ENCODE measurements at places on chromosomes 5 and 9.

DNA sequence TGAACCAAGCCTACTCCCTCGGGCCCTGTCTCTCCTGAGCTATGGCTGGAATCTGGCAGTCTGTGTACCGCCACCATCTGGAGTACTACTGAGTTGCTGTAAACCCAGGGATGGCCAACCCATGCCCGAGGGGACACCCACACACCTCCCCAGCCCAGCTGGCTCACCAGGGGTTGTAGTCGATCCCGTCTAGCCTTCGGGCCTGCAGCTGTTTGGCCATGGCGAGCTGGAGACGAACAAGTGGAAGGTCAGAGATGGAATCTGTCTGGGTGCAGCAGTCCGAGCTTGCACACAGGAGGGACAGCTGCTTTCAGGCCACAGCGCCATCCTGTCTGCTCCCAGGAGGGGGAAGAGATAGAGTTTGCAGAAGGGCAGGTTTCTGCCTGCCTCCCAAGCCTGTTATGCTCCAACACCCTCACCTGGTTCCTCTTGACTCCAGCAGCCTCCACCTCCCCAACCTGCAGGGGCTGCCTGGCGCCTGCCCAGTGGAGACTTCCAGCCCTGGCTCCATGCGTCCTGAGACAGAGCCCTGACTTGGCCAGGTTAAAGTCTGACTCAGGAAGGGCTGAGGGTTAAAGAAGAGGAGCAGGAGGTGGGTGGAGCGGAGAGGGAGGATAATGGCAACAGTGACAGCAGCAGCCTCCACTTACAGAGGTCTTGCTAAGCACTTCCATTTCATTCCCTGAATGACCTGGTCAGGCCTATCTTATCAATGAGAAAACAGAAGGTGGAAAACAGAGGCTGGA, 15.8 kb upstream of the SPOUT1 start:
- DNase-seq = no peak

DNA sequence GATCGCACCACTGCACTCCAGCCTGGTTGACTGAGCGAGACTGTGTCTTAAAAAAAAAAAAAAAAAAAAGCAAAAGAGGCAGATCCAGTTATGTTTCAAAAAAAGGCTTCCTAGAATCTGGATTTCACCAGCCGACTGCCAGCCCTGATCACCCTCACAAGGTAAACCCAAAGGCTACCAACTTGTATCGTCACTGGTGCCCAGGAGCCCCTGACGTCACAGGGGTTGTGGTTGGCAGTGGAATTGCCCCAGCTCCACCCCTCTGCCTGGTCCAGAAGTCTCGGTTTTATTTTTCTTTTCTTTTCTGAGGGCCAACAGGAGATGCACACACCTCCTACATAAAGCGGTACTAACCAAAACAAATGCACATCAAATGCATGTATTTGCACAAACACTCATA, 6.0 kb upstream of the LMX1B start:
- DNase-seq = no peak

DNA sequence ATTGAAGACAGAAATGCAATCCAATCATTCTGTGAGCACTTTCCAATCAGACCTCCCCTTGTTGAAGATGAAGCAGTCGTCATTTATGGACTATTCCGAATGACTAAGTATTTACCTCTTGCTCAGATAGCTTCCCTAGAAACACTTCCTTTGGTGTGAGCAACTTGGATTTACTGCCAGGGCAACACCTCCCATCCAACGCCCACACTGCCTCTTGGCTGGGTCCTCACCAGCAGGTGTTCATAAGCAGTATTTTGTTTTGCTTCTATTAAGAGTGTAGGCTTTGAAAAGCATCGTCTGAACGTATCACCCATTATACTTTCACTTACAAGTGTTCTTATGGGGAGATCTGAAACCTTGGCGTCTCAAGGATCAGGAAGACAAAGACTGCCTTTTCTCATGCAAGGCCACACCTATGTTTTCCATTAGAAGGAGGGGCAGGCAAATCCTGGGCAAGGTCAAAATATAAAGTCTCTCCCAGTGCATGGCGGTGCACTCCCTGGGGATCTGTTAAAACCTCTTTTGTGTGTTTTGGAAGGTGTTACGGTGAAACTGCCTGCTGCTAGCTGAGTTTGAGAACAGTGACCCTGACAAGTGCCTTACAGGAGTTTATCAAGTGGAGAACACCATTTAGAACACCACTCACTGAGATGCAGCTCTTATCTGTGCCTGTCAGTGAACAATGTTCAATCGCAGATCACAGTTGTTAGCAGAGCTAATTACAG, 10.6 kb upstream of the MARCHF3 start:
- no peak for DNase-seq

GRCh38 chr9:127980060-127980705, 606 bp downstream of the EEIG1 start:
- no peak for DNase-seq

DNA sequence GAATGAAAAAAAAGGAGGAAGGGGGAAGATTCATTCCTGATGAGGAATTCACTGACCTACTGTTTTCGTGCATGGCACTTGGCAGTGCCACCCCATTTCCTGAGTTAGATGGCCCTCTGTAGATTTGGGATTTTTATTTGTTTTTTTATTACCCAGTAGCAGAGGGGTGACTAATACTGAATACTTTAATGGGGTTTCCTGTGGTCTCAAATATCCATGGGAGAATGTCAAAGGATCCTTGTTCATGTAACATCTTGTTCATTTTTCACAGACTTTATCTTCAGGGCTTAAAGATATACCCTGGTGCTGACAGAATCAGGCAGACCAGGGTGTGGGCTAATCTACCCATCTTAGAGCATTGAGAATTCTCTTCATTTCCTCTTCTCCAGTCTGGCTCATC, 93.0 kb downstream of the MAMDC2 start:
- no peak for DNase-seq

DNA sequence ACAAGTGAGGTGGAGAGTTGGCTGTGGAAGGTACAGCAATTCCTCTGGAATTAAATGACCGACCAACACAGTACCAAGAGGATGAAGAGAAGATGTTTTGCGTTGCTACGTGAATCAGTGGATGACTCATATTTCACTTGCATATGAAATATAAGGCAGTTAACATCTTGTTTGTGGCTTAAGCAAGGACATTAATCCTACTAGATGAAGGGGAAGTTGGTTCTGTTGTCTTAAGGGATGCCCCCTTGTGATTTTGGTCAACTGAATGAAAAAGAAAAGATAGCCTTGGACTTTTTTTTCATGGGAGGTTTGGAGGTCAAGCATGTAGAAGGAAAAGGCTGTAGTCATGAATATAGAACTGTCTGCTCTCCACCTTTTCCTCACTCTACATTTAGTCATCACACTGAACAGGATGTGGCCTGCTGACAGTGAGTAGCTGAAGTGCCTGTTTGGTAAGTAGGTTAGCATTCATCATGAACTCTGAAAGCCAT, 33.9 kb downstream of the VLDLR start:
- no peak for DNase-seq

DNA sequence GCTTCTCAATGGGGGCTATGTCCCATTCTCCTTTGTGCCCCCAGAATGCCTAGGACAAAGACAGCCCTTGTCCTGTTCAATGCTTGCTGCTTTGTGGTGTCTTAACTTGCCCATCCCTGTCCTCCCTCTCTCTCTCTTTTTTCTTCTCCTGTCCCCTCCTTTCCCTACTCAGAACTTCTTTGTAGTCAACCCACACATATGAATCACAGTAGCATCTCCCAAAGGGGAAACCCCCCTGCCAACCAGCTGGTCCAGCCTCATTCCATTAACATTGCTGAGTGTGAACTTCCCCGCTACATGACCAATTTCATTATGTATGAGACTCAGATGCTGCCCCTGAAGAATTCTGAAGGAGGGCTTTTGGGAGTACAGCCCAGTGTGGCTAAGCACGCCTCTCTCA, 408.3 kb downstream of the ENC1 start:
- no peak for DNase-seq

DNA sequence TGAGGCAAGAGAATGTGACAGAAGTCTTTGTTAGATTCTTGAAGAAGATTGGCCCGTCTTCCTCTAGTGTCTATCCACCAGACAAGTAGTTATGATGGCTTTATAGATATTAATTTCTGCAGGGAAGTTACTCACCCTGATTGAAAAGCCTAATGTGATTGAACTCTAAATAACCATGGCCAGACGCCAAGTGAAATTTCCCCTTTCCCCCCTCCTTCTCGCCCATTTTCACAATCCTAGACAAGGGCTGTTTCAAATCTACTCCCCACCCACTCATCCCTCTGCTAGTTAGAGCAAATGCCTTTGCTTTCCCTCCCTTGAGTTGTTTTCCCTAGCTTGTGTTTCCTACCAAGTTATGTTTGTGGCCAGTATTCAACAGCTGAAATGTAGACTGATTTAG, 182.5 kb downstream of the TMEM167A start:
- no peak for DNase-seq

DNA sequence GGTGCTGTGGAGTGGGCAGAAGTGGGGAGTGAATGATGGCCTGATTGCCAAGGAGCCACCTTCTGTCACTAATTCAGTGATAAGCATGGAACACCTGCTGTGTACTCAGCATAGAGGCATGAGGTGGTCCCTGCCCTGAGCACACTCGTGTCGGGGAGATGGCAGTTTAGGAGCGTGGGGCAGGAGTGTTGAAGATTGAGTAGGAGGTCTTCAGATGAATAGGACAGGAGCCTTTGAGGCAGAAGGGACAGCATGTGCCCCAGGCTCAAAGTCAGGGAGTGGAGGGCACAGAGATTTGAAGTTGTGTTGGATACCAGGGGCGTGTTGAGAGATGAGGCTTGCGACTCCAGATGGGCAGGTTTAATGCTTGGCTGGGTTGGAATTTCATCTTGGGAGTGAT, 55.0 kb downstream of the ZNF618 start:
- no peak for DNase-seq

DNA sequence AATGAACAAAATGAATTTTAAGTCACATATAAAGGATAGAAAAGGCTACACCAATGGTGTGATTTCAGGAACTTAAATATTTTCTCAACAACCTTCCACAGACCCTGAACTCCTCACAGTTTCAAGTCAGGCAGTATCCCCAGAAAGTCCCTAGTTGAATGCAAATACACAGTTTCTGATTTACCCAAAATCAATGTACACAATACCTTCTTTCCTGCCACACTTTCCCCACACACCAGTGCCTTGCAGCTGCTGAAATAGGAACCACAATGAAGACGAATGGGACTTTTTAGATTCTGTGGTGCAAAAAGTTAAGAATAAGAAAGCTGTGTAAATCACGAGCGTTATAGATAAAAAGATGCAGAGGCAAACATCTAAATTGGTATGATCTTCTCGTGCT, 552.4 kb upstream of the MEF2C start:
- DNase-seq = no peak

DNA sequence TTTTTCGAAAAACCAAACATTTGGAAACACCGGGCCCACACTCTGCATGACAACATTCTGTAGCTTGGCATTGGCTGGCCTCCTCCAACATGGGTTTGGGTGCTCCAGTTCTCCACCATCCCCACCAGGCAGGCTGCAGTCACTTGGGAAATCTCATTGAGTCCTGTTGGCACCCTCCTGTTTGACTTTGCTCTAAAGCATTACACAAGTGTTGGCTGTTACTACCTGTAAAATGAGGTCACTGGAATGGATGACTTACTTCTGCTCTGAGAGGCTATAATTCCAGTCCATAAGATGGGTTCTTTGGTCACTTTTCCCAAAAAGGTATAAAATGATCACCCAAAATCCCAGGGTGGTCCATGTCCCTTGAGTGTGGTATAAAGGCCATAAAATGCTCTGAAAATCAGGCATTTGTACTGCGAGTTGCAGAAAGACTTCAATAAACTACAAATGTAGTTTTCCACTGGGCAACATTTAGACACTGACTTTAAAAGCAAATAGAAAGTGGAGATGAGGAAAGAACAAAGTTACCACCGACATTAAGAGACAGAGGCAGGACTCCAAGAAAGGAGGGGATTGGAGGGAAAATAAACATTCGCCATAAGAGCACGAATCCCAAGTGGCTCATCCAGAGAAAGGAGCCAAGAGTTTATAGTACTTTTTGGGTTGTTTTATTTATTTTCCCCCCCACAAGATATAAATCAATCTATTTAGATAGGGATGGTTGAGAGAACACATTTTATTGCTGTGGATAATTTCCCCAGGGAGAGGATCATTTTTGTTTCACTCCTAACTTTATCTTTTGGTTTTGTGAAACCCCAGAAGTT, 295.1 kb downstream of the TLE1 start:
- DNase-seq = no peak

DNA sequence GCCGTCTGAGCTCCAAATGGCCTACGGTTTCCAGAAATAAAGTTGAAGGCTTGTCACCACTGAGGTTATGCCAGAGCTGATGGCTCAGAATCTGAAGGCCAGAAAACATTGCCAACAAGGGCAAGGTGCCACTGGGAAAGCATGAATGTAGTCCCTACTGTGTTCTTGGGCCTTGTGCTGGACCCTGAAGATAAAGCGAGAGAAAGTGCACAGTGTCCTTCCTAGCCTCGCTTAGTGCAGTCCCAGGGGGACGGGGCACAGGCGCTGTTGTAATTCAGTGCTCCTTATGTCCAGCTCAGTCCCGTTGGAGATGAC, 84.5 kb downstream of the NDFIP1 start:
- no peak for DNase-seq

DNA sequence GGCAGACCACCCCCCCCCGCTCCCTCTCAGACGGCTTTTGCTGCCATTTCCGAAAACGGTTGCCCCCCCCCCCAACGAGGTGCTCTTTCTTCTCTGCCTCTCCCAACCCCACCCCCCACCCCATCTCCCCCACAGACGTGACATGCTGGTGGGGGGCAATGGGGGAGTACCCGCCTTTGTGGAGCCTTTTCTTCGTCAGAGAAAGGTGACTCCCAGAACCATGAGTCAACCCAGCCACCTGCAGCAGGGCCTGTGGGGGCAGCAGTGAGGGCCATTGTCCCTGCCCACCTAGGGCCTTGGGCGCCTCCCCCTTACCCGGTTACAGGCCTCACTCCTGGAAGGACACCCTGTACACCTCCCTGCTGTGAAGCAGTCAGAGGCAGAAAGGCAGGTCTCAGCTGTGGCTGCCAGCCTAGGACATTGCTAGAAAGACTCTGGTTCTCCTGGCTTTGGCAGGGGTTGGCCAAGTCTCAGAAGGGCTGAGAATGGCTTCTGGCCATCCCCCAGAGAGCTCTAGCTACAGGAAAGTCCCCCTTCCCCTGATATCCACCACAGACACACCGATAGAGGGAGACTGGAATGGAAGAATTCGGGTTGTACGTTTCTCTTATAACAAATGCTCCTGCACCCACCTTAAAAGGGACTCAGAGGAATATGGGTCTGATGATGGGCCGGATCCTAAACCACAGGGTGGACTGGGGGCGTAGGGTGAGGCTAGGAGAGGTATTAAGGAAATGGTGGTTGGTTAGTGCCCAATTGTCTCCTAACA, 2.2 kb downstream of the DNAJB5 start:
- DNase-seq = no peak

DNA sequence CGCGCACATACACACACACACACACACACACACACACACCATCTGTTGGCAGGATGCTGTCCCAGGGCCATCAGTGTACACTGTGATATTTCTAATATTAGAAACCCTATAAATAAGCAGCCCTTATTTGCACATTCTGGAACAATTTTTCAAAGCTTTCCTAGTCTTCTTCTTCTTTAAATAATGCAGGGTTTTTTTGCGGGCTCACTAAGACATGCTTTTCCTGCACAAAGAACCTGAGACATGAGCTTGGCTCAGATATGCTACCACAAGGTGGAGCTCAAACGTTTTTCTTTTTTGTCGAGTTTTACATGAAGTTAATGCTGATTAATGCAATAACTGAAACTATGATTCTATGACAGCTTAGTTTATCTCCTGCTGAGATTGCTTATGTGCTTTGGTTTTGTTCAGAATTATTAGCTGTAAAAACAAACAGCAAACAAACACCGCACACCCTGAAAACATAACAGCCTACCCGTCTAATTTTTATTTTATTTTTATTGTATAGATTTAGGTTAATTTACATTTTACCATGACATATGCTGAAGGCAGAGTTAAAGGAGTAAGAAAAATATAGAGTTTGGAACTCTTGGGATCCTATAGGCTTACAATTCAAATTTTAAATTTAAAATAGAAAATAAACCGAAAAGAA, 95.8 kb downstream of the ALDH1A1 start:
- DNase-seq = no peak

Data from CD4-positive, alpha-beta T cell (primary cell).